ENCODE measurements at places on chromosomes 5 and 9.

GRCh38 chr9:135343837-135344522 lies 135.6 kb upstream of the PPP1R26 start:
- peak; percentile 93 for DNase-seq
- no peak overlapping the region for H3K4me3 ChIP-seq
- H3K36me3 ChIP-seq: no peaks in the 10 kb centered on the region
- peaks cover 3% of the 10 kb centered on the region for H3K27me3 ChIP-seq
- H3K4me1 ChIP-seq: peaks cover 34% of the 10 kb centered on the region
- H3K27ac ChIP-seq: peak overlapping the region; percentile 38

DNA sequence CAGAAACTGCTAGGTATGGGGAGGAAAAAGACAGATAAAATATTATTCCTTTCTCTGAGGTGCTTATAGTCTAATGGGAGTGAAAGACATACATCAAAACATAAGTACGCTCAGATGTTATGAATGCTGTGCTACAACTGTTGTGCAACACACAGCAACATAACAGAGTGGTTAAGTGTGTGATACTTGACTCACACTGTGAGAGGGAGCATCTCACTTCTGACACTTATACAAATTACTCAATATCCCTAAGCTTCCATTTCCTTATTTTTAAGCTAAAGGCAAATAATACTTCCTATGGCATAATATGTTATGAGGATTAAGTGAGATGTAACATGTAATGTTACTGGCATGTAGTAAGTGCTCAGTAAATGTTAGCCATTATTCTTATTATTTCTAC lies 110.6 kb upstream of the FER start:
- H3K4me1 ChIP-seq: peaks cover 5% of the 10 kb centered on the region
- H3K4me3 ChIP-seq: no peak overlapping the region
- H3K27me3 ChIP-seq: no peaks in the 10 kb centered on the region

DNA sequence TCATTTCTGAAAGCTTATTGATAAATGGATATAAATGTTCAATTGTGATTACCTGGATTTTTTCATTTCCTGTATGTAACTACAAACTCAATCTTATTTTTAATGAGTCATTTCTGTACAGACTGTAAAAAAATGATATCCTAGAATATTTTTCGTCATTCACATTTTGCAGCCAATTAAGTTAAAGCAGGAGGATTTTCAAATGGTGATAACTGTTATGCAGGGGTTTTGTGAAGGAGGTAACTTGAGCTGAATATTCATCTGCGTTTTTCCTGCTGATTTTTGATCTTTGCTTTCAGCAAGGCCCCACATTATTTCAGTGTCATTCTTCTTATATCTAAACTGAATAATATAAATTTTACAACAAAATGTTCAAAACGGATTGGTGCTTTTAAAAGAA lies 74.1 kb downstream of the SLF1 start:
- H3K4me3 ChIP-seq: no peak overlapping the region
- no peaks in the 10 kb centered on the region for H3K27me3 ChIP-seq
- peaks cover 5% of the 10 kb centered on the region for H3K4me1 ChIP-seq
- DNase-seq: no peak

DNA sequence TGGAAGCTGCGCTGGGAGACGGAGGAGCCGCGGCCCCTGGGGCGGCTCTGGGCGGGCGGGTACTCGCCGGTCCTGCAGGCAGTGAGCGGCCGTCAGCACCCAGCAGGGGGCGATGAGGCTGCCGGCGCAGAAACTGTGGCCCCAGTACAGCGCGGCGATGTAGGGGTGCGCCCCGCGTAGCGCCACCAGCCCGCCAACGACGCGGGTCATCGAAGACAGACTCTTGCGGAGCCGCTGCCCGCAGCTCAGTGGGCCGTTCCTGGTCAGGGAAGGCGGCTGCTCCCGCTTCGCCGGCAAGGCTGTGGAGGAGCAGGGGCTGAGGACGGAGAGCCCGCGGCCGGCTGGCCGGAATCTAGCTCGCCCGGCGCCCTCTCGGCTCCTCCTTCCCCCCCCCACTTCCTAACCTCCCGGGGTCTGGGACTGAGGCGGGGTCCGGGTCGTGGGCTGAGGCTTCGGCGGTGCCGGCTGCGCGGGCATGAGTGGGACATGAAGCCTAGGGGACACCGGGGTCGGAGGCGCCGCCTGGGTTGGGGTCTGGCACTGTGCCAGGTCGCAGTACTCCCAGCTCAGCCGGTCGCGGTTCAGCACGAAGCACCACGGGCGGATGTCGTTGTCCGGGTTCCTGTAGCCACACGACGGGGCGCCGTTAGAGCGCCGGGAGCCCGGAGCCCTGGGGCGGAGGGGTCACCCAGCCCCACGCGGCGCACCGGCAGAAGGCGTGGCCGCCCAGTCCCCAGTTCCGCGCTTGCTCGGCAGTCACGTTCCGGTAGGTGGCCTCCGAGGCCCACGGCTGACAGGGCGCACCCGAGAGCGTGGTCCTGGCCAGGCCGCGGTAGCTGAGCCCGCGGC lies 3.6 kb upstream of the PFN3 start:
- H3K36me3 ChIP-seq: no peaks in the 10 kb centered on the region
- peaks cover 14% of the 10 kb centered on the region for H3K27me3 ChIP-seq
- peaks cover 4% of the 10 kb centered on the region for H3K4me1 ChIP-seq
- peak; percentile 85 for DNase-seq
- H3K27ac ChIP-seq: no peak overlapping the region
- H3K4me3 ChIP-seq: peak overlapping the region; percentile 92

All from glutamatergic neuron (in vitro differentiated cells).